Hair follicle dermal papilla cell (primary cell): ENCODE measurements at places on chromosomes 7 and 10. TPM values are rescaled to one million over a fixed set of nuclear protein-coding genes. Genes with fewer than 3 reads are reported as not detected.

Gene LRRC61
- 0.24 and 0.97 TPM in 2 replicates for total RNA-seq

Gene HTR7
- total RNA-seq = 2.7 and 5.2 TPM in 2 replicates

Gene GSTO1
- 88.3 and 139 TPM in 2 replicates for total RNA-seq

Gene NRF1
- total RNA-seq = 13.7 and 17.4 TPM in 2 replicates
